ENCODE measurements at places on chromosomes 7 and 10.

GRCh38 chr7:7190142-7190541 lies 7.8 kb downstream of the C1GALT1 start:
- DNase-seq, result no peak

GRCh38 chr7:15643000-15643705 lies 43.3 kb downstream of the MEOX2 start:
- DNase-seq, result no peak

GRCh38 chr7:18508443-18509427 lies 13.2 kb downstream of the HDAC9 start:
- no peak for DNase-seq

DNA sequence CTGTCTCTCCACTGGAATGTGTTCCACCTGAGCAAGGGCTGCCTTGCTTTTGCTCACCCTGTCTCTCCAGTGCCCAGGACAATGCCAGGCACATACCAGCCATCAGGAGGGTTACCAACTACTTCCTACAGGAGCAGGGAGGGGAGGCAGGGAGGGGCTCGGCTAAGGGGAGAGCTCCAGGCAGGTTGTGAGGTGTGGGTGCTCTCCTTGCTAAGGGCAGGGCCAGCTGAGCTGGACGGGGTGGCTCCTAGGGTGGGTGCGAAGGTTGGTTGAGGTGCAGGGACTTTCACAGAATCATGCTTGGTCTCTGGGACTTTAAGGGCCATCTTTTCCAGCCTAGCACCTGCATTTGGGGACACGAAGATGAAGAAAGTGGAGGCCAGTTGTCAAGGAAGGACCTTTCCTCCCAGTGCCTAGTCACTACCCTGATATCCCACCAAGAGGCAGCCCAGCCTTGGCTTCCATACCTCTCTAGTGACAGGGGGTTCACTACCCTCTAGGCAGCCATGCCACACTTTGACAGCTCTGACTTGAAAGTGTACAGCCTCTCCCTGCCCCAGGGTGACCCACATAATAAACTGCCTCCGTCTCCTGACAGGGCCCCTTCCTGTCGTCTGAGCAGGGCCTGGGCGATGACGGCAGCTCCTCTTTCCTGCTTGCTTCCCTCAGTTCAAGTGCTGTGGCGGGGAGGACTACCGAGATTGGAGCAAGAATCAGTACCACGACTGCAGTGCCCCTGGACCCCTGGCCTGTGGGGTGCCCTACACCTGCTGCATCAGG lies 46.5 kb downstream of the TSPAN15 start:
- DNase-seq, result no peak

All from stimulated activated CD4-positive, alpha-beta T cell treated with anti-CD3 and anti-CD28 coated beads, Interleukin-15, amount 100 ng/mL, for 1 hour (primary cell).